ENCODE measurements at places on chromosomes 6 and 20. TPM values are rescaled to one million over a fixed set of nuclear protein-coding genes. Genes with fewer than 3 reads are reported as not detected.

Gene OXT
- total RNA-seq, result not detected

Gene GMEB2
- 16.1 TPM for total RNA-seq

Gene BANF2
- total RNA-seq, result not detected

Gene SEMG1
- not detected for total RNA-seq

Gene DYNLT2
- 0.68 TPM for total RNA-seq

Gene HLA-DQB1
- not detected for total RNA-seq

Gene ARG1
- under 0.01 TPM for total RNA-seq

Gene OPN5
- not detected for total RNA-seq

Gene HACE1
- total RNA-seq, result 20.1 TPM

Gene SASH1
- 7.2 TPM for total RNA-seq

Gene KPNA5
- total RNA-seq, result 5.5 TPM

Gene TASP1
- 19.5 TPM for total RNA-seq

Gene JPH2
- 0.68 TPM for total RNA-seq

Gene TRIM31
- total RNA-seq, result under 0.01 TPM

Gene WDR27
- total RNA-seq, result 31.0 TPM

Gene DEFB132
- total RNA-seq, result not detected
